Hair follicular keratinocyte (primary cell): ENCODE measurements at places on chromosomes 3 and 15. TPM values are rescaled to one million over a fixed set of nuclear protein-coding genes. Genes with fewer than 3 reads are reported as not detected.

The ANKDD1A gene
- total RNA-seq: 0.47 and 0.49 TPM in 2 replicates

The IQCF5 gene
- total RNA-seq: not detected in 2 replicates

The PLSCR2 gene
- not detected in 2 replicates for total RNA-seq

The ECE2 gene
- not detected in 2 replicates for total RNA-seq

The SLC9C1 gene
- not detected in 2 replicates for total RNA-seq
